ENCODE measurements at places on chromosomes 5 and 9. TPM values are rescaled to one million over a fixed set of nuclear protein-coding genes. Genes with fewer than 3 reads are reported as not detected.

CDKN2B-AS1 gene
- total RNA-seq: 1.1 TPM

IFNB1 gene
- total RNA-seq: 0.13 TPM

KCNMB1 gene
- not detected for total RNA-seq

DNAJB5 gene
- total RNA-seq: 8.3 TPM

GAS1 gene
- under 0.01 TPM for total RNA-seq

ZBED3 gene
- 4.7 TPM for total RNA-seq

MVB12B gene
- total RNA-seq: 5.2 TPM

CCDC152 gene
- 0.20 TPM for total RNA-seq
